ENCODE measurements at places on chromosomes 7 and 10.
A peak's percentile ranks its signal among the peaks of the same experiment; 100 is the strongest.

- no peak for DNase-seq
Measured at GRCh38 chr7:79507131-79507530, 53.7 kb upstream of the MAGI2 start.

DNA sequence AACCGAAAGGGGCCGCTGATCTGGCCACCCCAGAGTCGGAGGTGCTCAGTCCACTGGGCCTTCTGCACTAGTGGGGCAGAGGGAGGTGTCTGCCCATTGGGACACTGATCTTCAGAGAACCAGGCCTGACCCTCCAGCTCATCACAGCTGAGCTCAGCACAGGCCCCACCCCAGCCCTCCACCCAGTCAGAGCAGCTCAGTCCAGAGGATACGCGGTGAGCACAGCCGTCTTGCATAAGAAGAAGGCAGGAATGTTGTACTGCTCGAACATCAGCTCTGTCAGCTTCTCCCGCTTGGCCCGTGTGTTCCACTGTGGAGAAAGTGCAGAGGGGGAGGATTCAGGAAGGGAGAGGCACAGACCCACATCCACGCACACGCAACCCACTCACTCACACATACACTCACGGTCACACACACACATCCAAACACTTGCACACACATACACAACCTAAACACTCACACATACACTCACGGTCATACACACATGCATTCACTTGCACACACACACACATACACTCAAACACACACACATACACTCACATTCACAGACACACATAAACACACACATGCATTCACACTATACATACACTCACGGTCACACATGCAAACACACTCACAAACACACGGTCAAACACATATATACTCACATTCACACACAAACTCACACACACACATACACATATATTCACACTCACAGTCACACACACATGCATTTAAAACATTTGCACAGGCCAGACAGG lies 6.3 kb downstream of the ACTL6B start:
- DNase-seq = peak; percentile 86

- no peak for DNase-seq
Measured at GRCh38 chr10:88226071-88226659, 357.0 kb downstream of the RNLS start.

DNA sequence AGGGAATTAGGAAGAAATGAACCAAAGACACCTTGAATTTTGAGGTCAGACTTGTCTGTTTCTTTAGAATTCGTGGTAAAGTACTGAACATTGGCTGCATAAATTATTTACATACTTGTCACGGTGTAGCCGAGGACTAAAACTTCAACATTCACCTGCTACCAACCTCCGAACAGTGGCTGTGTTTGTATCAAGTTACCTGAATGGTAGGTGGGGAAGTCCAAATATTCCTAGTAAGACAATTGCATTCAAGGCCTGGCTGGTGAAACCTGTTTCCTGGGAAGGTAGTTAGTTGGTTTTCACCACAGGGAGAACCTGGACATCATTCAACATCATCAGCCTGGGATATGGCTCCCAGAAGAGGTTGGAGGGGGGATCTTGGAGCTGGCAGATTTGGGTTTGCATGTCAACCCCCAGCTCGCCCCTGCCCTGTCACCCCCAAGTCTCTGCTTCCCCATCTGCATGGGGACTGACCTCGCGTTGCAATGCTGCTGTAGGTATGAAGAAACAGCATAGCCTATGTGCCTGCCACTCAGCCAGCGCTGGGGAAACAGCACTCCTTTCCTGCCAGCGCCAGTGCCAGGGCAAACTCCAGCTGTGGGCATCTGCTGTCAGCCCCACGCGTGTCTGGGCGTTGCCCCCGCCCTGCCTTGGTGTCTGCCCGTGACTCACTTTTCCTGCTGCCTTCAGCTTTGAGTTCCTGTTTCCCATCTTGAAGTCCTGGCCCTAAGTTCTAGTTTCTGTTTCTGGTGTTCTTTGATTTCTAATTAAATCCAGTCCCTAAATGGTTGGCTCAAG lies 12.7 kb upstream of the LARP4B start:
- peak; percentile 63 for DNase-seq

Data from epithelial cell of esophagus (primary cell).